ENCODE measurements at places on chromosomes 13 and 19. TPM values are rescaled to one million over a fixed set of nuclear protein-coding genes. Genes with fewer than 3 reads are reported as not detected.

DNA sequence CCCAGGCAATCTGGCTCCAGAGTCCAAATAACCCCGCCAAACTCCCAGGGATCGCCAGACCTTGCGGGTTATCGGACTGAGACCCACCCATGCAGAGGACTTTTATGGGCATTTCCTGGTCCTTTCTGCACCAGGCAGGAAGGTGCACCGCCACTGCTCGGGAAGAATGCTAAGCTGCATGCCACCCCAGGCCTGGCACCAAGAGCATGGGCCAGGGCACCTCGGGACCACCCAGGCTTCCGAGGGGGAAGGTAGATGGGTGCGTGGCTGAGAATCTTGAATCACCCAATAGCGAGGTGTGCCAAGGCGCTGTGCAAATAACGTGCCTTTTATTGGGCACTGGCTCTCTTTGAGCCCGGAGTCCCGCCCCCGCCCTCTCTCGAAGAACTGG, 422 bp upstream of the ZNF575 start:
- peak; percentile 80 for DNase-seq

OVOL3 gene
- total RNA-seq: not detected

DNA sequence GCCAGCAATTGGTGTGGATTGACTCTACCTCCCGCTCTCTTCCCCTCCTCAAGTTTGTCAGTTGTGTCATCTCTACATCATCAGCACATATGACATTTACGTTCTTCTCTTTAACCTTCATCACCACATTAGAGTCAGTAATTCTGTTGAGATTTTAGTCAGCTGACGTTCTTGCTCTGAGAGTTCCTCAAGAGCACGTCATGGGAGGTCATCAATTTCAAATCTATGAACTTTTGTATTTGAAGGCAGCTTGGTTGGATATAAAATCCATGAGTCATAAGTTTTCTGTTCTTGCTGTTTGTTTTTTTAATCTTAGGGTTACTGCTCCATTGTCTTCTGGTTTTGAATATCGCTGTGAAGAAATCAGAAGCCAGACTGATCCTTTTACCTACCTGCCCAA, 21.8 kb upstream of the ARGLU1 start:
- no peak for DNase-seq

DNA sequence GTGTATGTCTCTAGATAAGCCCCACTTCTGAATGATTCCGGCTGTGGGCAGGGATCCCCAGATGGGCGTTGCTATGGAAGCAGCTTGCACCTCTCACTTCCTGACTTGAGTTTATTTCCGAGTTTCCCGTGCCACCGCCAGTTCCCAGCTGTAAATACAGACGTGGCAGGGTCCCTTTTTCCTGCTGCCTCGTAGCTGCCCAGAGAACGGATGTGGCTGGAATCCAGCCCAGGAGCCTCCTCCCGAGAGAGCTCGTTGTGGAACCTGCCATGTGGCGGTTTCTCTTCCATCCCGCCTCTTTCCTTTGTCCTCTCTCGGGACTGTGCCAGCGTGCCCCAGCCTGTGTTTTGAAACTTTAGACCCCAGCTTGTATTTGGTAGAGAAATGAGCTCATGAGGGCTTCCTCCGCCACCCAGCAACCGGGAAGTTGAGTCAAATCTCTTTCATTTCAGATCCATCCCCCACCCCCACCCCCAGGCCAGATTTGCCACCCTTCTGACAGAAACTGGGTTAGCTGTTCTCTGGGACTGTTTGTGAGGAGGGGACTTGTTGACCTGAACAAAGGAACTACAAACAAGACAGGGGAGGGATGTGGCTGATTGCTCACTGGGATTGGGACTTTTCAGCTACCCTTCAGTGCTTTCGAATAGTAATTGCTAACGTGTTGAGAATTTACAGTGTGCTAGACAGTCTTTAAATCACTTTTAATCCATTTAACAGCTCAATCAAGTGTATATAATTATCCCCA, 96.6 kb downstream of the SIPA1L3 start:
- peak; percentile 85 for DNase-seq

IL17D gene
- 1.5 TPM for total RNA-seq

- DNase-seq: peak; percentile 84
Measured at GRCh38 chr13:43269037-43269481, 245.7 kb downstream of the DNAJC15 start.

GRCh38 chr19:29526730-29527499, 1.1 kb downstream of the VSTM2B start:
- no peak for DNase-seq

- no peak for DNase-seq
Measured at GRCh38 chr13:32036126-32036695, 4.6 kb downstream of the FRY start.

IZUMO2 gene
- not detected for total RNA-seq

DNA sequence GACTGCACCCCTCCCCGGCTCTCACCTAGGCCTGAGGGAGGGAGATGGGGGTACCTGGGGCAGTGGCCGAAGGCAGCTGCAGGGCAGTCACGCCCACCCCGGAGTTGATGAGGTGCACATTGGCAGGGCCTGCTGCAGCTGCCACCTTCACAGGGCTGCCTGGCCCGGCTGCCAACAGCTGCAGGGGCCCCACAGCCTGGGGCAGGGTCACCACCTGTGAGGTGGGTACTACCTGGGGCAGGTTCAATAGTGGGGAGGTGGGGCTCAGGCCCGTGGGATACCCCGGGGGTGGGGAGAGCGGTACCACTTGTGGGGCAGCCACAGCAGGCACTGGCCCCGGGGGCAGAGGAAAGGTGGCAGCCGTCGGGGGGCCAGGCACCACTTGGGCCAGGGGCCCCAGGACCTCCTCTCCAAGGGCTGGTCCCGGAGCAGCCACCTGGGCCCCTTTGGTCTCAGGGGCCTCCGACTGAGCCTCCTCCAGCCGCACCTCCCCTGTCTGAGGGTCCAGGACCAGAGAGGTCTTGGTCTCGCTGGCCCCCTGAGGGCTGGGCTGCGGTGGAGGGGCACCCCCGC, 2.7 kb downstream of the SIX5 start:
- DNase-seq: peak; percentile 71

DNA sequence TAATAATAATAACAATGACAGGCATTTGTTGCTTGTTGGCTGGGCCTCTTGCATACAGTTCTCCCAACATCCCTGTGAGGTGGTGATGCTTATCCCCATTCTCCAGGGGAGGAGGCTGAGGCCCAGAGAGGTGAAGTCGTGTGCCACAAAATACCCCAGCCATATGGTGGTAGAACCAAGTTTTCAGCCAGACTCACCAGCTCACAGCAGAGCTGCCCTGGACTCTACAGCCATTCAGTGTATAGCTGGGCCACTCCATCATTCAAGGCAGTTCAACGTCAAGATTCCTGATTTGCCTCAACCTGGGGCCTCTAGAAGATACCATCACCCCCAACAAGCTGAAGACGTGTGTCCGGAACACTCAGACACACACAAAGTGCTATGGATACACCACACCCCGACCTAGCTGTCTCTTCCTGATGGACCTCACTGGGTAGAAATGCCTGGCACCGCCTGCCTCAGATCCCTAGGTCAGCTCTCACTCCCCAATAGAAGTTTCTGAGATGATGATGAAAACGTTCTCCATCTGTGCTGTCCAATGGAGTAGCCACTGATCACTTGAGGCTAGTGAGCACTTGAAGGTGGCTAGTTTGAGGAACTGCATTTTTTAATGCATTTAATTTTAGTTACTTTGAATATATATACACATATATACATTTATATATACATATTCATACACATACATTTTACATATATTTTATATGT, 4.3 kb upstream of the CEACAM19 start:
- no peak for DNase-seq

RYR1 gene
- 2.8 TPM for total RNA-seq

- DNase-seq: no peak
Measured at GRCh38 chr19:42657556-42657955, 62.8 kb upstream of the CEACAM8 start.

SHISA2 gene
- 0.28 TPM for total RNA-seq

- no peak for DNase-seq
Measured at GRCh38 chr13:49320975-49321374, 73.2 kb downstream of the CDADC1 start.

CGB3 gene
- not detected for total RNA-seq

DNA sequence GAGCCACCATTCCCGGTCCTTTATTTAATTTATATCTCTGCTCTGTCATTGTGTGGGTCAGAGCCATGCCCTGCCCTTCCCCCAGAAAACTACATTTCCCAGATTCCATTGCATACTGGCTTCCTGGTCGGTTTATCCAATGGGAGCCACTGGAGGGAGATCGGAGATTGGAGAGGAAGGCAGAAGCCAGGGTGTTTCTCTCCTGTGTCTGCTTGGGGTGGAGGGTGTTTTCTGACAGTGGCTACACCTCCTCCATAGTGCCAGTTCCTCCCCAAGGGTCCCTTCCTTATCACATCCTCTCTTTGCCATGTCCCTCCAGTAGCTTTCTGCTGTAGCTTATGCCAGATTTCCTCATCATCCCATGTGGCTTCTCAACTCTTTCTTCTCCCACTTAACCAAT, 19.0 kb downstream of the OLFM2 start:
- no peak for DNase-seq

ZNF543 gene
- 7.8 TPM for total RNA-seq

DNA sequence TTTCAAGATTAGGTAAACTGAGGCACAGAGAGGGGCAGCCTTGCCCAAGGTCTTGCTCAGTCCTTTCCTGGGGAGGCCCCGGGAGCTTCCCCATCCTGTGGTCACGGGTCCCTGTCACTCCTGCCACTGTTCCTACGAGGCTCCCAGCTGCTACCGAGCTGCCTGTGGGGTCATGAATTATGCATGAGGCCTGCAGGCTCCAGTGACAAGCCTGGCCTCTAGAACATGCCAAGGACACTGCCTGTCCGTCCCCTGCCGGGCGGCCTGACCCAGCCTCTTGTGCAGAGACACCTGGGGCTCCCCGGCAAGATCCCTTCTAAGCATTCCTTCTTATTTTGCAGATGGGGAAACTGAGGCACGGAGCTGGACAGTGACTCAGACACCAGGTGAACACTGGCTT, 2.7 kb downstream of the FCHO1 start:
- DNase-seq: no peak

GRCh38 chr19:31519256-31519655, 170.0 kb upstream of the TSHZ3 start:
- no peak for DNase-seq

DNA sequence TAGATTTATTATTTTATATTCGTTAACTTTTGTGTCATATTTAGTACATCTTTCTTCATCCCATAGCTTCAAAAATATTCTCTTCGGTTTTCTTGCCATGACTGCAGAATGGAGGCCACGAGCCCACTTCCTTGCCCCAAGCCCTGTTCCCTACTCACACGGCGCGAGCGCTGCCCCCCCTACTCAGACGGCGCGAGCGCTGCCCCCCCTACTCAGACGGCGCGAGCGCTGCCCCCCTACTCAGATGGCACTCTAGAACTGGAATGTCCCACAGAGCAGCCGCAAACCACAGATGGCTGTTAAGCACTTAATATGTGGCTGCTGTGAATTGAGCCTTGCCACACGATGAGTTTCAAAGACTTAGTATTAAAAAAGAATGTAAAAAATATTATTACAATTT, 102.2 kb upstream of the PEG3 start:
- peak; percentile 78 for DNase-seq

DACH1 gene
- 0.71 TPM for total RNA-seq

DNA sequence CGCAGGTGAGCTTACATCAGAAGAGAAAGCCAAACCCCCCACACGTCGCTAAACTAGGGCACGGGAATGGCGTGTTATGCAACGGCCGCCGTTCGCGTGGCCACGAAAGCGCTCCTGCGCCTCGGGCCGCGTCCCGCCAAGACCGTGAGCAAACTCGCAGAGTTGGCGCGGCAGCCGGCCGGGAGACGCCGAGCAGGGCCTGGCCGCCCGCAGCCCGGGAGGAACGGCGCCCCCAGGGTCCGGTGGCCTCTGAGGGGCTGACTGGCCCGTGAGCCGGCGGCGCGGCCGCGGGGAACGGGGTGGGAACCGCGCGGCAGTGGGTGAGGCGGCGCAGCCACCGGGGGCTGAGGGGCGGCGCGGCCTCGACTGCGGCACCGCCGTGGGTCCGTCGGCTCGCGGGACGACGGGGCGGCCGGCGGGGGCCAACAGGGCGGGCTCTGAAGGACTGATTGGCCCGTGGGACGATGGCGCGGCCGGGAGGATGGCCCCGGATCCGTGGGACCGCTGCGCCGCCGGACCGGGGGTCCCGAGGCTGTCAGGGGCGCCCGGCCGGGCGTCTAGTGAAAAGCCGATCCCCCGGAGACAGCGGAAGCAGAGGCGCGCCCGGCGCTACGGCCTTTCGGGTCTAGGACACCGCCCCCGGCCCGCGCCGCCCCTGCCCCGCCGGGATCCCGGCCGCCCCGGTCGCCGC, 903 bp downstream of the LATS2 start:
- peak; percentile 82 for DNase-seq

GRCh38 chr13:90414691-90415596, 932.5 kb upstream of the MIR17HG start:
- no peak for DNase-seq

CGB8 gene
- total RNA-seq: not detected

DNA sequence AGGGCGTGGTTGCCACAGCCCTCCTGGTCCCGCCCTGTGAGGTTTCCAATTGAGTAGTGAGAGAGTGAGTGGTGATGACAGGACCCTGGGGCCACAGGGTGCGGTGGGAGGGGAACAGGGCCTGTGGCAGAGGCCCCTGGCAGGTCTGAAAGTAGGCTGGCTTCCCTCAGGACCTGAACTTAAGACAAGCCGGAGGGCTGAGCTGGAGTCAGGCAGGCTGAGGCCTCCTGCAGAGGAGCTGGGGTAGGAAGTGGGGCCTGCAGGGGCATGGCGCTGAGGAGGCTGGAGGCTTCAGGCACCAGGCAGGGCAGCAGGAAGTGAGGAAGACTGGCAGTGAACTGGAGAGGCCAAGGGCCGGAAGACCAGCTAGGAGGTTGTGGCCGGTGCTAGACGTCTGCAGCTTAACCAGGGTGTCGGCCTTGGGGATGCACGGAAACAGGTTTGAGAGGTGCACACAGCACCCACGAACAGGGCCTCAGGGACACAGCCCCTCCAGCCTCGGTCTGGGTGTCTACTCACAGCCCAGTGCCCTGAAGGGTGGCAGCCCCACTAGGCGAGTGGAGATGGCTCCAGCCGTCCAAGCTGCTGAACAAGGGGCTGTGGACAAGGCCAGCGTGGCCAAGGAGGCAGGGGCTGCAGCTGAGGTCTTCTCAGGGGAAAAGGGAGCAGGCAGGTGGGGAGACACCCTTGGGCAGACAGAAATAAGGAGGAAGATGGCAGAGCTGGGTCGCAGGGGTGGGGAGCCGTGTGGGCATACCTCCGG, 17.8 kb downstream of the POP4 start:
- no peak for DNase-seq

CCDC8 gene
- 4.6 TPM for total RNA-seq

All from sigmoid colon (tissue), 7 donors.